ENCODE measurements at places on chromosomes 7 and 10.
A peak's percentile ranks its signal among the peaks of the same experiment; 100 is the strongest.

GRCh38 chr10:114925587-114926586 lies 12.1 kb upstream of the TRUB1 start:
- DNase-seq: no peak

GRCh38 chr7:71459132-71459531 lies 327.2 kb downstream of the GALNT17 start:
- DNase-seq: no peak

GRCh38 chr10:82625512-82626189 lies 750.7 kb downstream of the NRG3 start:
- DNase-seq: no peak

DNA sequence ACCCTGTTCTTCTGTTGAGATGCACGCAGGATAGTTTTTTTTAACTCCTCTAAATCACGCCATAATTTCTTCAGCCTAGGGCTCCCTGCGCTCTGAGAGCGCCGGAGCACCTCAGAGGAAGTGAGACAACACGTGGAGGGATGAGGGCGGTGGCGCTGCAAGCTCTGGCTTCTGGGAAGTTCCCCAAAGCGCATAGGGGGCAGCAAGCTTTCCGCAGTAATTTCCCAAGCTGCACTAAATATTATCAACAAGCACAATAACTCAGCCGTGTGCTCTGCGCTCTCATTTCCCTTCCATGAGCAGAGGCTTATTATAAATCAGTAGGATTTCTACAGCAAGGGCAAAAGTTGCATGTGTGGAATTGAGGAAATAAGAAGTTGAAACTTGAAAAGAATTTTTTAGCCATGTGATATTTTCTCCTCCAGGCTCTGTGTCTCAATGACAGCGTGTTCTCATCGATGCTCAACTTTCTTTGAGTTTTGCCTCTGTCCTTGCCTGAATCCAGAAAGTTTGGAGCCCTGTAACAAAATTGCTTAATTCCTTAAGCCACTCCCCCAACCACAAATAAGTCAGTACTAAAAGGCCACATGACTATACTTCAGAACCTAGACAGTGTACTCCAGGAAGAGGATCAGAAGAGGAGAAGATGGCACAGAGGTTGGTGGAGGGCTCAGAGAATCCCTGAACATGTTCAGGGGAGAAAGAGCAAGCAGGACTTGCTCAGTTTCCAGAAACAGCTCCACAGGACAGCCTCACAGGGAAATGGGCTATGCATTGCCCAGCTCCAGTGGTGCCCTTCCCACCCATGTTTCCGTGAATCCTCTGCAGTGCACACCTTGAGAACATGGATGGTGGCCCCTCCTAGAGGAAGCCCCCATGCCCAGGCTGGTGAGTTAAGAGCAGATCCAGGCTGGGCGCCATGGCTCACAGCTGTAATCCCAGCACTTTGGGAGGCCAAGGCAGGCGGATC lies 221.5 kb upstream of the GHITM start:
- peak; percentile 21 for DNase-seq

GRCh38 chr7:88457320-88457719 lies 150.6 kb upstream of the STEAP4 start:
- no peak for DNase-seq

DNA sequence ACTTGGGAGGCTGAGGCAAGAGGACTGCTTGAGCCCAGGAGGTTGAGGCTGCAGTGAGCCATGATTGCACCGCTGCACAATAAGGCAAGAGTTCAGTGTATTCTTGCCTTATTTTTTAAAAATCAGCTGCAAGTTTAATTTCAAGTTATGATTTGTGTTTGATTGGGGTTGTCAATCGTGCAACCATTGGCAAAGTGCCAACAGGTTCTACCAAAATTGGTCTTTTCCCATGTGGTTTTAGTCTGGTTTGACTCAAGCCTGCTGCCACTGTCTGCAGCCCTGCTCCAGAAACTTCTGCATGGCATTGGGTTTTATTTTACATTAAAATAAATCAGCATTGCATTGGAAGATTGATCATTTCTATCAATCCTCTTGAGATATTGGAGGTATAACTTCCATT lies 72.7 kb downstream of the PTPRE start:
- no peak for DNase-seq

DNA sequence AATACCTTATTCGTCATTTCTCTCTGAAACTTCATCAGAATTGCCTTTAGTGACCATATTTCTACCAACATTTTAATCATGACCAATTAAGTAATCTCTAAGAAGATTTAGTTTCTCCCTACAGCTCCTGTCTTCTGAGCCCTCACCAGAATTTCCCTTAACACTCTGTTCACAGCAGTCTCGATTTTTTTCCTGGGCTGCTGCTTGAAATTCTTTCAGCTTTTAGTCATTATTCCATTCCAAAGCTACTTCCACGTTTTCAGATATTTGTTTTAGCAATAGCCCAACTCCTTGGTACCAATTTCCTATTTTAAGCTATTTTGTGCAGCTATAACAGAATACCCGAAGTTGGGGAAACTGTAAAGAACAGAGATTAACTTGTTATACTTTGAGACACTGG lies 192.4 kb upstream of the DKK1 start:
- DNase-seq: no peak

- DNase-seq: no peak
Measured at GRCh38 chr7:128037081-128037480, 5.8 kb upstream of the LRRC4 start.

- DNase-seq: no peak
Measured at GRCh38 chr7:106485919-106486318, 175.0 kb downstream of the CCDC71L start.
